ENCODE measurements at places on chromosomes 11 and 22.

GRCh38 chr11:106496677-106497076 lies 419.2 kb downstream of the AASDHPPT start:
- DNase-seq = no peak

- DNase-seq = no peak
Observed at GRCh38 chr11:12174128-12174476, 63.7 kb downstream of the MICAL2 start.

GRCh38 chr22:23722160-23722559 lies 28.8 kb downstream of the ZNF70 start:
- no peak for DNase-seq

DNA sequence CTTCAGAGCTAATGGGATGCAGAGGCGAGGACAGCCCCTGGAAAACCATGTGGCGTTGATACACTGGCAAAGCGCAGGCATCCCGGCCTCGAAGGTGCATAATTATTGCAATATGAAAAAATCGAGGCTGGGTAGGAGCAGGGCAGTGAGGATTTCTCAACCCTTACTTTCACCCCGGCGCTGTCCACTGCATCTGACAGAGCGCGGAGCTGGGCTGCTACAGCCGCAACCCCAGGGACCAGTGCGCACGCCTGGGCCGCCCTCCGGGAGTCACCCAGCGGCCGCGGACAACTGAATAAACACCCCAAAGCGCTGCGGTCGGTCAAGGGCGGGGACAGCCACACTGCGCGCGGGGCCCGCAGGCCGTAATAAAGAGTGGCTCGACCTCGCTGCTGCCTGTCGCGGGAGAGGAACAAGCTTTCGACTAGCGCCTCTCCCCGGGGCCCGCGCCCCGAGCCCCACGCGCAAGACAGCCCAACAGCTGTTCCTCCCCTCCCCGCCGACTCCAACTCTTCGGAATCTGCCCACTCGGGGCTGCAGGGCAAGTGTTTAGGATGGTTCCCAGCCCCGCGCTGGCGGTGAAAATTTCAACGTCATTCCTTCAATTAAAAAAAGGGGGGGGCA lies 3.6 kb upstream of the WT1 start:
- no peak for DNase-seq

- DNase-seq = no peak
Observed at GRCh38 chr11:67178421-67178820, 59.4 kb downstream of the KDM2A start.

DNA sequence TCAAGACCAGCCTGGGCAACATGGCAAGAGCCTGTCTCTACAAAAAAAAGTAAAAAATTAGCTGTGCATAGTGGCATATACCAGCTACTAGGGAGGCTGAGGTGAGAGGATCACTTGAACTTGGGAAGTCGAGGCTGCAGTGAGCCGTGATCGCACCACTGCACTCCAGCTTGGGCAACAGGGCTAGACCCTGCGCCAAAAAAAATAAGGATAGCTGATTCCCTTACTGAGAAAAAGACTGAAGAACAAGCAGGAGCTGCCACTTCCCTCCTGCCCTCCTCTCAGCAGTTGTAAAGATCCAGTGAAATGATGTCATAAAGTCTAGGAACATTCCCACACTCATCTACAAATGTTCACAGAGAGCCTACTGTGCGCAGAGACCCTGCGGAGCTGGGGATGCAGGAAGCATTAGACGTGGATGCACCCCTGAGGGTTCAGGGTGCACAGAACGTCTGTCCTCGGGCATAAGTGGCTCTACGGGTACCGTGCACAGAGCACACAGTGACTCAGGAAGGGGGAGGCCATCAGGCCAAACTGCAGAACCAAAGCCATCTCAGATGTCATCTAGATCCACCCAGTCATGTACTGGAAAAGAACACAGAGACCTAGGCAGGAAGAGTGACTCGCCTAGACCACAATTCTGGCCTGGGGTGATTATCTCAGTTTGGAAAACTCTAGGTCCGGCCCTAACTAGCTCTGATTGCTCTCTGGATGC lies 11.7 kb downstream of the SEC14L2 start:
- no peak for DNase-seq

- no peak for DNase-seq
Observed at GRCh38 chr22:29143941-29144785, 61.5 kb upstream of the EMID1 start.

DNA sequence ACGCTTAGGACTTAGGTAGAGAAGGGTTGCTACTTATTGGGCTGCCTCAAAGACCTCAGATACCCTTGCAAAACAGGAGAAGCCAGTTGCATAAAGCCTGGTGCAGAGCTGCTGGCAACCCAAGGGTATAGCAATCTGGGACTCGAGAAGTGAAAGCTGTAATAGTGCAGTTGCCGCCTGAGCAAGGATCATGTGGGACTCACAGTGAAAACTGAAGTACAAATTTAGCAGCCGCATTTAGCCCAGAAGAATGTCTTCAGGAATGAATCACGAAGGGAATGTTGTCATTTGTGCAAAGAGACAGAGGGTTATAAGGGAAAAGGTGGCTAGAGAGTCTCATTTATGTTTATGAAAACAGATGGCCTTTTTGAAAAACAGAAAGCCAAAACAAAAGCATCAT lies 267.2 kb downstream of the TENM4 start:
- DNase-seq = no peak

Data from KG1 (cell line).